Cerebellum (tissue), 4 donors: ENCODE measurements at places on chromosomes 3 and 15. TPM values are rescaled to one million over a fixed set of nuclear protein-coding genes. Genes with fewer than 3 reads are reported as not detected.

Gene CACNA2D2
- 12.2 TPM for total RNA-seq

Gene LPP
- 26.9 TPM for total RNA-seq

Gene LRTM1
- total RNA-seq: not detected

Gene SLC24A5
- total RNA-seq: 0.18 TPM

Gene ESYT3
- total RNA-seq: 10.0 TPM

Gene INSYN1
- total RNA-seq: 22.9 TPM

Gene ARGFX
- total RNA-seq: not detected

Gene ST3GAL6
- 19.8 TPM for total RNA-seq

Gene SPINK8
- total RNA-seq: not detected

Gene MUC13
- total RNA-seq: 0.18 TPM

DNA sequence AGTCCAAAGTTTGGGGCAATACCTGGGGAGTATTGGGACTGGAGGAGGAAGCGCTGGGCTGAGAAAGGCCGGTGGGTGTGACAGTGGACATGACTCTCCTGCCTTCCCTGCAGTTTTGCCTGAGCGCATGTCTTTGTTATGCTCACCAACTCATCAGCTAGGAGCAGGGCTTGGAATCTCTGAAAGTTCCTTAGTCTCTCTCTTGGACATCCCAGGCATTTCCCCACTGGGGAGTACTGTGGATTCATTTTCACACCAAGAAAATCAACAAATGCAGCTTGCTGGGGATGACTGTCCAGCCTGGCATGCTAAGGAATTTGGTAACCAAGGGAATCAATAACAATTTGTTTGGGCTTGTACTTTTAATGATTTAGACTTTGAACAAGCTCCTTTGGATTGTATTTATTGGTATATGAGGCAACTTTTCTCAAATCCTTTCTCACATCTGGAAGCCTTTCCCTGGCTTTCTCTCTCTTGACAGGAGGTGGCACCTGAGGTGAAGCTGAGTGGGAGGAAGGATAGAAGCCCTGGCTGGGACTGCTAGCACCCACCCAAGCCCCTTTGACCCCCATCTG, 48.5 kb upstream of the CHST2 start:
- no peak for DNase-seq

GRCh38 chr15:69164807-69165636, 4.6 kb downstream of the GLCE start:
- no peak for DNase-seq

DNA sequence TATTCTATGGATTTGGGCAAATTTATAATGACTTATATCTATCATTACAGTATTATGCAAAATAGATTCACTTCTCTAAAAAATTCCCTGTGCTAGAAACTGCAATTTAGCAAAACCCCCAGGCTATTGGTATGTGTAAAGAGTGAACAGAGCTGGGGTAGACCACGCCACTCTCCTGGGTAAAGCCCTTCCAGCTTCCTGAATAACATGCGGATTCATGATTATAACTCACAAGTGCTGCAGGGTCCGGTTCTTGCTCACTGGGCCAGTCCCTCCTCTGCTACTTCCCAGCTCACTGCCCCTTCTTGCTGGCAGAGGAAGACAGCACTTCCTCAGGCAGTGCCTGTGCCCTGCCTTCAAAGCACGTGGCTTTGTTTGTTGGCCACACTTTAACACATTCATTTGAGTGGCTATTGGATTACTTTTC, 4.1 kb downstream of the CD80 start:
- DNase-seq: no peak

GRCh38 chr3:129966876-129967275, 7.6 kb upstream of the TRH start:
- DNase-seq: peak; percentile 54

DNA sequence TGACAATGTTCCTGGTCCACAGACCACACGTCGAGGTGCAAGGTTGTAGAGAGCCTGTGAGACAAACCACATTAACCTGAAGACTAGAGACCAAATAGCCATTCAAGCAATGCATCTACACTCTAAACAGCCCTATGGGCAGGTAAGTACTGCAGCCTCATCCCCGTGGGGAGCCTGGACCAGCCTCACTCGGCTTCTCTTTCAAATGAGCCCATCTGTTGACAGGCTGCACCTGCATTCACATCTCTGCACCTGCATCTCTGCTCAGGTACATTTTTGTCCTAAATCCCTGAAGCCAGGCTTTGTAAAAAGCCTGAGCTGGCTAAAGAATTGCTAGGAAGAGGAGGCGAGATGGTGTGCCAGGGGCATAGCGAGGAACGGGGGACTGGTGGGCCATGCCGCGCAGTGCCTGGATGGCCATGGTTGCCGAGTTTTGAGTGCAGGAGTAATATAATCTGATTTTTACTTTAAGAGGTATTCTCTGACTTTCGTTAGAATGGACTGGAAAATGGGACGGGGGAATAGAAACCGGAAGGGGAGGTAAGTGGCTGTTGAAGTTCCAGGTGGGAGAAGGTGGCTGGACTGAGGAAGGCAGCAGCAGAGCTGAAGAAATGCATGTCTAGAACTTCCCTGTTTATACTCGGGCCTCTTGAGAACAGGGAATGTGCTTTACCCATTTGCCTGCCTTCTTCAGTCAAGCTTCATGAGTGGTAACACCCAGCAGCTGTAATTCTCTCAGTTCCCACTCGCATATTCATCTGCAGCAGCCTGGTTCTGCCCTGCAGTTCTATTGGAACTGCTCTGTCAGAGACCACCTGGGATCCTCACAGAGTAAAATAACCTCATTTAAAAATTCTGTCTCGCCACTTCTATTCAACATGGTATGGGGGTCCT, 226.4 kb downstream of the OPA1 start:
- DNase-seq: no peak

DNA sequence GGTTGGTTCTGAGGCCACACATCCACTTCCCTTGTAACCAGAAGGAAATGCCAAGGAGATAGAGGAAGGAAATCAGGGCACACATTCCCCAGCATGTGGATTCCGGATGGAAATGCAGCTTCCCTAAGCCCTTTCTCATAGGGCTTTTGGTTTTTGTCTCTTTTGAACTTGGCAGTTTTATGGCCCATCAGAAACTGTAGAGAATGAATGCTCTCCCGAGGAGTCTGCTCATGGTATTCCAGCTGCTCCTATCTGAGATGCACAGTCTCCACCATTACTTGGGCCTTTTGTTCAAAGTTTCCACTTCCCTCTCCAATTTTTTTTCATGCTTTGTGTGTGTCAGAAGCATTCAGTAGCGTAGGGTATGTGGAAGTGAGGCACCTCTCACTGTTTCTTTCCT, 21.2 kb downstream of the XYLB start:
- no peak for DNase-seq

- peak; percentile 53 for DNase-seq
Measured at GRCh38 chr15:28934645-28935044, 48.9 kb downstream of the APBA2 start.

GRCh38 chr3:78804251-78805037, 963.4 kb downstream of the ROBO1 start:
- no peak for DNase-seq

DNA sequence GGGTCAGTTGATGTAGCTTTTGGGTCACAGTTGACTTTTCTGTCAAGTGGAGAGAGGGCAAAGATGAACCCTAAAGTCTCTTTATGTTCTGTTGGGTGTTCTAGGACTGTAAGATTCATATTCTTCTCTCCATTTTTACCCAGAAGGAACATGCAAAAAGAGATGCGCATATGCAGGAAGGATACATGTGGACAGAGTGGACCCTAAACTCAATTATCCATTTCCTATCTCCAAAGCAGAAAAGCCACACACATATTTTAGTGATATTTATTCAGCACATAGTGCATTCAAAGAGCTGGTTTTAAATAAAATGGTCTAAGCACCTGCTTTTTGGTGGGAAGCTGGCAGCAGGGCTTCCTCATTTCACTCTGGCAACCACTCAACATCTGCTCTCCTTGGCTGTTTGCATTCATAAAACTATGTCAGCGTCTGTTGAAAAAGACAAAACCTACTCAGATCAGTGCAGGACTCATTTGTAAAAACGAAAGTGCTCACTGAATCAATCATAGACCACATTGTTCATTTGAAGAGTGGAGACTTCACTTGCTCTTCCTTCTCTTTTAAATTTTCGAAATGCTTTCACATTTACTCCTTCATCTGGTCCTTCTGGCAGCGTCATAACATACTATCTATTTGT, 96.6 kb downstream of the SEMA6D start:
- DNase-seq: no peak

GRCh38 chr15:75361989-75362641, 6.3 kb downstream of the MAN2C1 start:
- no peak for DNase-seq

GRCh38 chr15:66131831-66132230, 121.7 kb downstream of the MEGF11 start:
- DNase-seq: peak; percentile 46

- DNase-seq: no peak
Measured at GRCh38 chr3:60575718-60576272, 675.5 kb downstream of the FHIT start.

GRCh38 chr15:69081310-69082004, 67.0 kb downstream of the NOX5 start:
- DNase-seq: no peak

- DNase-seq: no peak
Measured at GRCh38 chr3:126672340-126672739, 17.4 kb upstream of the TXNRD3 start.

DNA sequence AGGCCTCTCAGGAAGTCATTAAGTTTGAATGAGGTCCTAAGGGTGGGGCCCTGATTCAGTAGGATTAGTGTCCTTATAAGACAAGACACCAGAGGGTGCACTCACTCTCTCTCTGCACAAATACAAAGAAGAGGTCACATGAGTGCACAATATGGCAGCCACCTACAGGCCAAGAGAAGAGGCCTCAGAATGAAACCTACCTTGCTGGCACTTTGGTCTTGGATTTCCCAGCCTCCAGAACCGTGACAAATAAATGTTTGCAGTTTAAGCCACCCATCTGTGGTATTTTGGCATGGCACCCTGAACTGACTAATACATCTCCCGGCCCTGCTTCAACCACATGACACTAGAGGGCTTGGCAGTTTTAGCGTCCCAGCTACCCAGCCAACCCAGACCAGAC, 73.9 kb upstream of the CHRNB4 start:
- no peak for DNase-seq

- no peak for DNase-seq
Measured at GRCh38 chr3:37990527-37990926, at the start of gene VILL. VILL (plus strand) TSS chr3:37990786; CDS start chr3:37993673, 2,887 bp downstream.

DNA sequence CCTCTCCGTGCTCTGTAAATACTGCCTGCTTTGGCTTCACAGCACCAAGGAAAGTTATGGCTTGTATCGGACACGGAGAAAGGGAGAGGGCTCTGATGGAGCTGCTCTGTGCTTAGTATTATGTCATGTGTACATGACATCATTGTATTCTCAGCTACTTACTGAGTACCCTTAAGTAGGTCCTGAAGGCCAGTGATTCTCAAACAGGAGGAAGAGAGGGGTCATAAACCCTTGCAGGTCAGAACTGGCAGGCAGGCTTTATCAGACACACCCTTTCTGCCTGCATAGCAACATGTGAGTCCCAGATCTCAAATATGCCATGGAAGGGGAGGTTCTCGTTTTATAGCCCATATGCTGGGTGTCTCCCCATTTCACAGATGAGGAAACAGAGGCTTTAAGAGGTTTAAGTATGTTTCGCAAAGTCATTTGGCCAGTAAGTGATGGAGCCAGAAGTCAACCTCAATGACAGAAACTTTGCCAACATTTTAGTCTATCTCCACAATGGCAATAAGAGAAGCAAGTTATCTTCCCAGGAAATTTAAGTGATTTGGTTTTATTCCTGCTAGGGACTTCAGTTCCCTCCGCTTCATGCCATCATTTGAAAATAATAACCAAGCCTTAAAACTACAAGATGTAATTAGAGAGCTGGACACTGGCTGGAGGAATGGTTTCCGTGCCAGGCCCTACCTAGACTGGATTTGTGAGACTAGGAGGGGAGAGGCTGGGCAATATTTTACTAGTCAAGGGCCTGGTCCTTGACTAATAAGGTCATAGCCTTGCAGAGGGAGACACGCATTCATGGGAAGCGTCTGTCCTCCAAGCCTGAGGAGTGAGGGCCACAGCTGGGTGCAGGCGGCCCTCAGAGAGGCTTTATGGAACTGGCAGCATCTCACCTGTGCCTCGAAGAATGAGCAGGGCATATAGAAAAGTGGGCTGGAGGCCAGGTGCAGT, 133.0 kb downstream of the XXYLT1 start:
- no peak for DNase-seq

GRCh38 chr3:188747489-188747888, 424.3 kb upstream of the TPRG1 start:
- DNase-seq: no peak

- DNase-seq: no peak
Measured at GRCh38 chr3:135927155-135927554, 38.4 kb upstream of the PPP2R3A start.

DNA sequence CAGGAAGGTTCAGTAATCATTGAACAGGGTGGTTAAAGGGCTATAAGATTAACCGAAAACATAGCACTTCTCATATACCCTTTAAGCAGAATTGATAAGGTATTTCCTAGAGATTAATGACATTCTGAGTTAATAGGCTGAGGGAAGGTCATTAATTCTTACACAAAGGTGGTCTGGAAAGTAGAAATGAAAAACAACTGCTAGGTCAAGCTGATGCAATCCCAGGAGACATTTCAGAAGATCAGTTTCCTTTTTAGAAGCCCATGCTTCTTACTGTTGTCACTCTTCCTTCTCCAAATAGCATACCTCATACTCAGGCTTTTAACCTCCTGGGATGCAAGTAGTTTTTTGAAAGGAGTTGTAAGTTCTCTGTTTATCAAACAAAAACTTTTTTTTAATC, 8.8 kb downstream of the FILIP1L start:
- DNase-seq: no peak

- no peak for DNase-seq
Measured at GRCh38 chr3:168532135-168532534, 436.4 kb upstream of the GOLIM4 start.

GRCh38 chr15:46413799-46414198, 779.0 kb downstream of the SQOR start:
- DNase-seq: no peak

GRCh38 chr3:71109241-71109976, 474.1 kb downstream of the FOXP1 start:
- DNase-seq: no peak

GRCh38 chr15:74242441-74243185, 6.5 kb downstream of the CCDC33 start:
- no peak for DNase-seq

- DNase-seq: no peak
Measured at GRCh38 chr15:67126551-67127330, 61.3 kb downstream of the SMAD3 start.

GRCh38 chr3:105752791-105753415, 115.9 kb downstream of the CBLB start:
- DNase-seq: peak; percentile 41

DNA sequence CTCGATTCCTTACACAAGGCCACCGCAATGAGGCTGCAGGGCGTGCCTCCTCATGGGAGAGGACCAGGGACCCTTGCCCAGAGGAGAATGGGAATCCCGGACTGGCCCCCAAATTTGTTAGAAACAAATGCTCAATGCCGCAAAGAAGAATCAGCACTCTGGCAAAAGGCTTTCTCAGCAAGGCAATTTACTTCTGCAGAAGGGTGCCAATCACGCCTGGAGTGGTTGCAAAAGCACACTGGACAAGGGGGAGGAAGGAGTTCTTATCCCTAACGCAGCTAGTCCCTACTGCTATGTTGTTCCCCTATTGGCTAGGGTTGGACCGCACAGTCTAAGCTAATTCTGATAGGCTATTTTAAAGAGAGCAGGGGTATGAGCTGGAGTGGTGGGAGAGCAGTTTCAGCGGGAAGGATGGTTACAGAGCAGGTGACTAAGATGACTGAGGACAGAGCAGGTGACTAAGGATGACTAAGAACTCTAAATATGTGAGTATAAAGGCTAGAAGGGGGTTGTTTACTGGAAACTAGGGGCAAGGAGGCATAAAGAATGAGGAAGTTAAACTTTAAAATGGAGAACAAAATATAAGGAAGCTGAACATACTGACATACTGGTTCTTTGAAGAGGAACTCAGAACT, 48.5 kb downstream of the KATNBL1 start:
- DNase-seq: no peak
